ENCODE measurements at places on chromosomes 1 and 21.

DNA sequence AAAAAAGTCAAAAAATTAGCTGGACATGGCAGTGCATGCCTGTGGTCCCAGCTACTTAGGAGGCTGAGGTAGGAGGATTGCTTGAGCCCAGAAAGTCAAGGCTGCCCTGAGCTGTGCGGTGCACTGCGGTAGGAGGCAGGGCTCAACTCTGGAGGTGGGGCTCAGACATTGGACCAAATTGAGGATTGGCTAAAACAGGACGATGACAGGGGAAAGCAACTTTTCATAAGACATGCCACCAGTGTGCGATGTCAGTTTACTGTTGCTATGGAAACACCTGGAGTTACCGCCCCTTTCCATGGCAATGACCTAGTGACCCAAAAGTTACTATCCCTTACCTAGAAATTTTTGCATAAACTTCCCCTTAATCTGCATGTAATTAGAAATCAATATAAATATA is 85.3 kb downstream of the DISP3 start:
- DNase-seq, result no peak

- DNase-seq, result no peak
Observed at GRCh38 chr1:10642403-10643080, 153.9 kb downstream of the CASZ1 start.

GRCh38 chr1:155859881-155860871 is 809 bp downstream of the SYT11 start:
- peak; percentile 94 for DNase-seq

- DNase-seq, result no peak
Observed at GRCh38 chr1:157117527-157118057, 18.0 kb upstream of the ETV3L start.

DNA sequence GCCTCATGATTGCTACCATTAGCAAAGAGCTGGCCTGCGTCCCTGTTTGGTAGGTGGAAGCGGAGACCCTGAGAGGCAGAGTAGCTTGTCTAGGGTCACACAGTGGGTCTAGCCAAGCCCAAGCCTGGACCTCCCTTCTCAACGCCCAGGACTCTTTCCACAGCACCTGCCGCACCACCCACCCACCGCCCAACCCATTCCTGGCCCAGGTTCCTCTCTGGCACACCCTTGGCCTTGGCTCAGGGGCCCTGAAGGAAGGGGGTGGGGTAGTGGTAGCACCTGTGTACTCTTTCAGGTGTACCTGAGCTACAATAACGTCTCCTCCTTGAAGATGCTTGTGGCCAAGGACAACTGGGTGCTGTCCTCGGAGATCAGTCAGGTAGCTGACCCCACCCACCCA is 19.3 kb downstream of the FAM151A start:
- no peak for DNase-seq

GRCh38 chr1:13754510-13755103 is 54.6 kb downstream of the PRDM2 start:
- peak; percentile 40 for DNase-seq

- DNase-seq, result no peak
Observed at GRCh38 chr1:89692601-89693521, 59.9 kb downstream of the LRRC8C start.

DNA sequence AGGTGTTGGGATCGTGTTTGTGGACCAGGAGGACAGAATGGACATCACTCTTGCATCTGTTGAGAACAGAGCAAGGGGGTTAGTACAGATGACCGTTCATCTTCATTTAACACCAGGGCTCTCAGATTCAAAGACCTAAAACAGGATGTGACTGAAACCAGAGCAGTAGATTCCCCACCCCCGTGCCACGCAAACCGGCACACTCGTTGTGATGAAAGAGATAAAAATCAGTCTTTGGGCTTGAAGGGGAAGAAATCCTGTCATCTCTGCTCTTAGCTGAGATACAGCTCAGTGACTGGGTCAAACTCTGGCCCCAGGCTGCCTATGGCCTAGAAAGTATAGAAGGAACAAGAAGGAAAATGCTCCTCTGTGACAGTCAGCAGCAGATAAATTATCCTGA is 146.2 kb upstream of the KRTAP19-8 start:
- no peak for DNase-seq

DNA sequence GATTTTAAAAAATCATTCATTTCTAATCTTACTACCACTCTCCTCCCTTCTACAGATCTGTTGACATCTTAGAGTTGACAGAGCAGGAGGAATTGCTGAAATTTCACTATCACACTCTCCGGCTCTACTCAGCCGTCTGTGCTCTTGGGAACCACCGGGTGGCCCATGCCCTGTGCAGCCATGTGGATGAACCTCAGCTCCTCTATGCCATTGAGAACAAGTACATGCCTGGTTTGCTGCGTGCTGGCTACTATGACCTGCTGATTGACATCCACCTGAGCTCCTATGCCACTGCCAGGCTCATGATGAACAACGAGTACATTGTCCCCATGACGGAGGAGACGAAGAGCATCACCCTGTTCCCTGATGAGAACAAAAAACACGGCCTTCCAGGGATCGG is 276.7 kb downstream of the ZP4 start:
- DNase-seq, result no peak

- DNase-seq, result no peak
Observed at GRCh38 chr1:25610822-25611630, 5.6 kb upstream of the MAN1C1 start.

DNA sequence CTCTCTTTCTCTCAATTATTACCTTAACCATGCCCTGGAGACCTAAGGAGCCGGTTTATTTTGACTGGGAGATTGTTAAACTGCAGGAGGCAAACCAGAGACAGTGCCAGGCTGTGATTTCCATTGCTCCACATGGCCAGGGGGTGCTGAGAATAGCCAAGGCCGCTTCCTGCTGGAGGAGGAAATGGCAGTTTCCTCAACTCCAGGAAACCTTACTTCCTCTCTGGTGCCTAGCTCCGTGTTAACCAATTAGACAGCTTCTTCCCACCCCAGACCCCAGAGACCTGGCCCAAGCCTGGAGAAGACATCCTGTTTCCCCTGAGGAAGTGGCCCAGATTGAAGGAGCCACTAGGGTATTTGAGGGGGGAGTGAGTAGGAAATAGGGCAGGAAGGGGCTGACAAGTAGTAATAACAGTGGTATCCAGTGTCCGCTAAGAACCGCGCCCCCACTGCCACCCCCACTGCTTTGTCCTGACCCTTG is 161.2 kb downstream of the PLPP3 start:
- no peak for DNase-seq

GRCh38 chr1:65435987-65436386 is 15.5 kb downstream of the LEPR start:
- DNase-seq, result no peak

- no peak for DNase-seq
Observed at GRCh38 chr1:164633997-164634396, 75.0 kb downstream of the PBX1 start.

GRCh38 chr1:151499365-151499764 is 11.8 kb upstream of the CGN start:
- no peak for DNase-seq

DNA sequence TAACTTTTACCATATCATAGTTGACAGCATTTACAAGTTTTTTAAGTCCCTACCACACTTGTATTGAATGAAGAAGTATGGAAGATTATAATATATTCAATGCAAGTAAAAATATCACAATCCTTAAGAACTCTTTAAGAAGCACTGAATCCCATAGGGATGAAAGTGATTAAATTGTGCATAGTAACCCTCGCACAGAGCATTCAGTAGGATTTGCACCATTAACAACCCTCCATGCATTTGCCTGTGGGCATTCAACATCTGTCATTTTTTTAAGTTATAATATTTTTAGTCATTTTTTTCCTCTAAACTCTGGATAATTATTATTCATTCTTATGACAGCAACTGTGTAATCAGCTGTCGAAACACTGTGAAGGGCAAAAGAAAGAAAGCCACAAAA is 10.1 kb downstream of the SELE start:
- DNase-seq, result no peak

GRCh38 chr1:65495137-65495536 is 74.7 kb downstream of the LEPR start:
- DNase-seq, result no peak

- DNase-seq, result no peak
Observed at GRCh38 chr21:40839521-40839920, 7.4 kb downstream of the DSCAM start.

DNA sequence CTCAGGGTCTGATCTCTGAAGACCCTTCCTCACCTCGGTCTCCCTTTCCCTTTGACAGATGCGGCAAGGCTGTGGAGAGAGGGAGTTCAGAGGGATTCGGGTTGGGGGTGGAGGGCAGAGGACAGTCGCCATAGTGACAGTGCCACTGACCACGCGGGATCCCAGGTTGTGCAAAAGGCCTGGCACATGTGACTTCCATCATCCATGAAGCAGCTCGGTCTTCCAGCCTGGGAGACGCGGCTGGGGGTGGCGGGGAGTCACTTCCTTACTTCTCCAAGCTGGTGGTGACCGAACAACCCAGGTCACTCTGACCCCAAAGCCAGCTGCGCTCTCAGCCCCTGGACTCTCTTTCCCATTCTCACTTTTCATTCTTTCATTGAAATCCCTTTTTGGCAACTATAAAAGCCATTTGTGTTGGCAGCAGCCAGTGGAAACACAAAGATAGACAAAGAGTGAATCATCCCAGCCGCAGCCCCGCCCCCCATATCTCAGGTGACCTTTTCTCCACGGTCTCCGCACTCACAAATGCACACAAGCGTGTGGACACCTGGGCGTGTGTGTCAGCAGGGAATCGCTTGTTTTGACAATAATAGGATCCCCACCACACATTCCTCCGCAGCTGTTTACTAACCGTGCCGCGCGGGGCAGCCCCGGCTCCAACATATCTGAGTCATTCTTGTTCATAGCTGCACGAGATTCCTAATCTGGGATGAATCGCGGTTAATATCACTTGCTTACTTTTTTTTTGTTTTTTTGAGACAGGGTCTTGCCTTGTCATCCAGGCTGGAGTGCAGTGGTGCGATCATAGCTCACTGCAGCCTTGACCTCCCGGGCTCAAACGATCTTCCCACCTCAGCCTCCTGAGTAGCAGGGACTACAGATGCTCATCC is 68.3 kb downstream of the DHRS3 start:
- peak; percentile 85 for DNase-seq

DNA sequence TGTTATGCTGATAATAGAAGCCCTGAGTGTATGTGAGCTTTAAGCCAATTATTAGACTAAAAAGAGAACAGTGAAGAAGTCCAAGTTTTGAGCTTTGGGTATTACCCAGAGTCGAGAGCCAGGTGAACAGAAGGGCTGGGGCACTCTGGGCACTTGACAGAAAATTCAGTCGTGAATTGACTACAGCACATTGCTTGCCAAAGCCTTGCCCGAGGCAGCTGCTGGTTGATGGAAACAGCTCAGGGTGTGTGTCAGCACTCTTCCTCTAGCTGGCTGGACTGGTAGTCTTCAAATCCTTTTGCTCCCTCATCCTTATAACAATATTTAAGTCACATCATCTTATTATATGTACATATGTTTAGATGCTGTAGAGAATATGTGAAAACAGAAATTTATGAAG is 21.3 kb downstream of the PDE4B start:
- no peak for DNase-seq

DNA sequence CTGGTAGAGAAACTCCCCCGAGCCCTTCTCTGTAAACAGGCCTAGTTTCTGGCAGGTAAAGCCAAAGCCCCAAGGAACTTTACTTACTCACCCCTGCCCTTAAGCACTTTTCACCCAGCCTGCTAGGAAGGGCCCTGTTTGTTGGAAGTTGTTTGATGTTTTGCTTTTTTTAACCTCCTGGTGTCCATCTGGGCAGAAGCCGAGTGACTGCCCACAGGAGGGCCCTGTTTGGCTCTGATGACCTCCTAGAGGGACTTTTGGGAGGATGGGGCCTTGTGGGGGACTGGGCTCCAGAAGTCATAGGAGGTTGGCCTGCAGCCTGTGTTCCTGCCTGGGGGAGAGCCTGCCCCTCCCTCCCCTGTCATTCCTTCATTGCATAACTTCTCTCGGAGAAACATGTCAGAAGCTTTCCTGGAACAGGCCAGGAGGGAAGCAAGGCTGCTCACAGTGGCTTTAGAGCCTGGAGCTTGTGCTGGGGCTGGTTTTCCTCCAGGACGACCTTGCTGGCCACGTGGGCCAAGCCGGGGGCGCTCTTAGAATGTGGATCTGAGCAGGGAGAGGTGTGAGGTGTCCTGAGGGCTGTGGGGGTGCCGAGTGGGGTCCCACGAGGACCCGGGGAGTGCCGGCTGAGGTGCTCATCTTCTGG is 33.9 kb downstream of the COQ8A start:
- DNase-seq, result peak; percentile 73

DNA sequence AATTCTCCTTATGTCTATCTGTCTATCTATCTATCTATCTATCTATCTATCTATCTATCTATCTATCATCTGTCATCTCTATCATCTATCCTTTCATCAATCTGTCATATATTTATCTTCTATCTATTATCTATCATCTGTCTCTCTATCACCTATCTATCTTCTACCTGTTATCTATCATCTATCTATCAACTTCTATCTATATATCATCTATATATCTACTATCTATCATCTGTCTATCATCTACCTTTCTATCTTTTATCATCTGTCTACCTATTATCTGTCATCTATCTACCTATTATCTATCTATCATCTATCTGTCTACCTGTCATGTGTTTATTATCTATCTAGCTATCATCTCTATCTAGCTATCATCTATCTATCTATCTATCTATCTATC is 124.7 kb upstream of the C1orf174 start:
- DNase-seq, result no peak

GRCh38 chr21:46146856-46147255 is 8.5 kb downstream of the FTCD start:
- DNase-seq, result peak; percentile 34

- DNase-seq, result no peak
Observed at GRCh38 chr1:64337926-64338325, 132.0 kb upstream of the CACHD1 start.

GRCh38 chr1:156788136-156788535 is 20.8 kb downstream of the PRCC start:
- DNase-seq, result no peak

DNA sequence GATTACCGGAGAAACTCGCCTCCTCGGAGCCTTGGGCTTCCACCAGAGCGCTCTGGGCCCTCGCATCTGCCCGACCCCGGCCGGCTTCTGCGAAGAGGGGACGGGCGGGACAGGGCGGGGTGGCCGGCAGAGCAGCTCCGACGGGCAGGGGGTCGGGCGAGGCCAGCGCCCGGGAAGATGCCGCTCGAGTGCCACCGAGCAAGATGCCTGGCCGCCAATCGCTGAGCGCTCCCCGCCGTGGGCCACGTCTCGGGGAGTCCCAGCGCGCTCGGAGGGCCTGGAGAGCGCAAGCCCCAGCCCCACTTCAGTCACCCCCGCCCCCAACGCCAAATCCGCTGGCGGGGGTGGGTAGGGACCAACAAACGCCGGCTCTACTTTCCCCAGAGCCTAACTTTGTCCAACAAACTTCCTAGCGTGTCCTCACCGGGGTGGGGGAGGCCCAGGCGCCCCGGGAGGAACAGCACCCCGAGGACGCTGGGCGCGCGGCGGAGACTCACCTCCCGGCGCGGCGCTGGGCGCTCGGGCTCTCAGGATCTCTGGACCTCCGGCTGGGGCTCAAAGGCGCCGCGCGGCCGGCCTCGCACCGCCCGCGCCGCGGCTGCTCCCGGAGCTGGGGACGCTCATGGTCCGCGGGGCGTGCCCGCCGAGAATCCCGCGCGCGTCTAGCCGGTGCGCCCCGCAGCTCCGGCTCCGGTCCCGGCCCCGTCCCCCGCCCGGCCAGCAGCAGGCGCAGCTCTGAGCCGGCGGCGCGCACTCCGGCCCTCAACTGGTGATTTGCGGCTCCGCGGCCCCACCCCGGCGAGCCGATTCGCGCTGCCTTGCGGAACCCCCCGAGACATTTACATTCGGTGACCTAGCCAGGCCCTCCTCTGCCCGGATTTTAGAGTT is at the start of gene BCAR3:
Gene BCAR3 (minus strand): TSS at position 737 of the 888 bp plus-strand sequence. CDS start 6,907 bp downstream, outside the sequence.
- peak; percentile 90 for DNase-seq

Data from aorta (tissue), 5 donors.